ENCODE measurements at places on chromosomes 3 and 15. TPM values are rescaled to one million over a fixed set of nuclear protein-coding genes. Genes with fewer than 3 reads are reported as not detected.

The GXYLT2 gene
- total RNA-seq = under 0.01 TPM

The REC114 gene
- total RNA-seq = not detected

The HES1 gene
- 49.7 TPM for total RNA-seq

The LTF gene
- 0.22 TPM for total RNA-seq

The CYP1A2 gene
- total RNA-seq = not detected

The KLF15 gene
- 8.1 TPM for total RNA-seq

The PDCD7 gene
- 8.3 TPM for total RNA-seq

The PEX5L gene
- not detected for total RNA-seq

The SCAANT1 gene
- total RNA-seq = 1.7 TPM

The SLC6A1 gene
- under 0.01 TPM for total RNA-seq

The DNASE1L3 gene
- total RNA-seq = 5.0 TPM

The THSD4 gene
- total RNA-seq = 20.2 TPM

The AGTR1 gene
- not detected for total RNA-seq

The CAMK2N2 gene
- not detected for total RNA-seq

The TLR9 gene
- total RNA-seq = not detected

The BCHE gene
- 36.5 TPM for total RNA-seq

The GPR27 gene
- total RNA-seq = not detected

Measured in lung microvascular endothelial cell (primary cell).